ENCODE measurements at places on chromosomes 4 and X. TPM values are rescaled to one million over a fixed set of nuclear protein-coding genes. Genes with fewer than 3 reads are reported as not detected.

The RAB33A gene
- total RNA-seq, result 24.1 TPM

The FRG2 gene
- total RNA-seq, result not detected

The CXCL13 gene
- not detected for total RNA-seq

The SLC25A53 gene
- 10.1 TPM for total RNA-seq

The CT45A10 gene
- total RNA-seq, result not detected

The ZNF711 gene
- total RNA-seq, result 103 TPM

The SLITRK4 gene
- total RNA-seq, result 36.9 TPM

The POU3F4 gene
- 11.1 TPM for total RNA-seq

The NUP62CL gene
- 0.74 TPM for total RNA-seq

The PHEX gene
- total RNA-seq, result 0.98 TPM

The DUX4 gene
- total RNA-seq, result not detected

The GAGE13 gene
- not detected for total RNA-seq

The GYG2 gene
- 6.1 TPM for total RNA-seq

The ARFIP1 gene
- total RNA-seq, result 35.4 TPM

The ETDB gene
- not detected for total RNA-seq

The SPIN4 gene
- total RNA-seq, result 8.9 TPM

The PCDH19 gene
- total RNA-seq, result 40.8 TPM

The SSX4 gene
- total RNA-seq, result not detected

The TCEAL2 gene
- total RNA-seq, result 26.6 TPM

The NHSL2 gene
- total RNA-seq, result 1.7 TPM

The NEUROG2 gene
- 25.1 TPM for total RNA-seq

The HPSE gene
- 0.49 TPM for total RNA-seq

The PABPC1L2A gene
- 1.7 TPM for total RNA-seq

The ARR3 gene
- not detected for total RNA-seq

The SSX3 gene
- total RNA-seq, result not detected

The HTR2C gene
- total RNA-seq, result 1.5 TPM

The NR0B1 gene
- 0.25 TPM for total RNA-seq

The TEX11 gene
- under 0.01 TPM for total RNA-seq

The RPL9 gene
- total RNA-seq, result 1,886 TPM

The TLR7 gene
- total RNA-seq, result 0.98 TPM

The PKD2 gene
- 35.4 TPM for total RNA-seq

The LRP2BP gene
- total RNA-seq, result 4.2 TPM

The INPP4B gene
- total RNA-seq, result 4.7 TPM

The TENM3 gene
- 71.5 TPM for total RNA-seq

The FGF13 gene
- 80.9 TPM for total RNA-seq

The FAM47B gene
- total RNA-seq, result not detected

The LEF1 gene
- 7.1 TPM for total RNA-seq

The ERAS gene
- not detected for total RNA-seq

The FABP2 gene
- total RNA-seq, result not detected

The UGT2B10 gene
- total RNA-seq, result not detected

The ARL13A gene
- not detected for total RNA-seq

The MMRN1 gene
- 2.7 TPM for total RNA-seq

The PPP1R3F gene
- 9.6 TPM for total RNA-seq

The NEXMIF gene
- total RNA-seq, result 52.6 TPM

The GABRE gene
- 1.2 TPM for total RNA-seq

The UCP1 gene
- 0.25 TPM for total RNA-seq

The PAGE2 gene
- not detected for total RNA-seq

The FATE1 gene
- total RNA-seq, result not detected

The ARHGAP4 gene
- 3.2 TPM for total RNA-seq

The MTNR1A gene
- 0.49 TPM for total RNA-seq

The NUDT11 gene
- total RNA-seq, result 63.4 TPM

The SMS gene
- 118 TPM for total RNA-seq

The TMEM184C gene
- 36.6 TPM for total RNA-seq

The LGI2 gene
- total RNA-seq, result 0.98 TPM

The SNCA gene
- total RNA-seq, result 60.5 TPM

The CXCL11 gene
- not detected for total RNA-seq

The KIF4A gene
- 2.5 TPM for total RNA-seq

Data from temporal lobe (tissue), 4 donors.